ENCODE measurements at places on chromosomes 5 and 9.
A peak's percentile ranks its signal among the peaks of the same experiment; 100 is the strongest.

- DNase-seq: no peak
Observed at GRCh38 chr5:62288118-62288517, 17.9 kb upstream of the KIF2A start.

DNA sequence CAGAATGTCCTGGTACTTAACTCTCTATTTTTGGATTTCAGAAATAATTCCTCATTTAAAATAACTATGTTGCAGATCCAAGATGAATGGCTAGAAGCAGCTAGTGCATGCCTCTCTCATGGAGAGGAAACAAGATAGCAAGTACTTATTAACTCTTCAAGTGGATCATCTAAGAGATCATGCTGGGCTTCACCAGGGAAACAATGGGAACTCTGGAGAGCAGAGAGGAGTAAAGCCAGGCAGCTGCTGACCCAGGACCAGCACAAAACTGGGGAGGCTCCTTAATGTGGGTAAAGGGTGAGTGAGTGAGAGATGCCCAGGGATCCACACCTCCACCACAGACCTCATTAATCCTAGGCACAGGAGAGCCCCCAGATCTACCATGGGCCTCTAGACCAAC is 897.8 kb upstream of the ACO1 start:
- no peak for DNase-seq

DNA sequence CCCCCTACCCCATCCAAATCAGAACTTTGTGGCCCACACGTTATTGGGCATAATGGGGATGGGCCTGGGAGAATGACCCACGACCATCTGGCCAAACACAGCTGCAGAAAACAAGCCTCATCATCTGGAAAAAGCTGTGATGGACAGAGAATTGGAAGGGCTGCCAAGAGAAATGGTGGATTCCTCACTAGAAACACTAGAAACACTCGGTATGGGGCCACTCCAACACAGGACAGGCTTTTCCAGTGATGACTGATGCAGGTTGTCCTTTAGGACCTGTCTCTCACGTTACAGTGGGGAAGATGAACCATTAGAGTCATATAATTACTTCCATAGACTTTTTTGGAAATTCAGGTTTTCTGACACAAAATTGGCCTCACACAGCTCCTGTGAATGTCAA is 172.4 kb upstream of the TARS1 start:
- DNase-seq: no peak

DNA sequence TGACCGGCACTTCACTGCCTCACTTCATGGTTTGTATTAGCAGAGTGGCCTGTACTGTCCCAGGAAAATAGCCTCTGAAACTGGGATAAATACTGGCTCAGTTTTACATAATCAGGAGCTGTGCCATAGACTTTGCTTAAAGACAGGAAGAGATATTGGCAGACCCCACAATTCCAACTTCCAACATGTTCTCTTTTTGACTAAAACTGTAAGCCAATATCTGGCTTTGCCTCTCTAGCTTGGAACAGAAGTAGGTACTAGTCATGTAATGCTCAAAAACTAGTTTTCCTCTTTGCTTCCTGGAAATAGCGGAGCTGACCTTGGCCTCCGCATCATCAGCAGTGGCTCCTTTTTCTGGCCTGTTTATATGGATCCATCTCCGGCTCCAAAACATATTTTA is 276.9 kb downstream of the CDH9 start:
- no peak for DNase-seq

GRCh38 chr9:130189840-130190239 is 17.6 kb downstream of the NCS1 start:
- DNase-seq: no peak

DNA sequence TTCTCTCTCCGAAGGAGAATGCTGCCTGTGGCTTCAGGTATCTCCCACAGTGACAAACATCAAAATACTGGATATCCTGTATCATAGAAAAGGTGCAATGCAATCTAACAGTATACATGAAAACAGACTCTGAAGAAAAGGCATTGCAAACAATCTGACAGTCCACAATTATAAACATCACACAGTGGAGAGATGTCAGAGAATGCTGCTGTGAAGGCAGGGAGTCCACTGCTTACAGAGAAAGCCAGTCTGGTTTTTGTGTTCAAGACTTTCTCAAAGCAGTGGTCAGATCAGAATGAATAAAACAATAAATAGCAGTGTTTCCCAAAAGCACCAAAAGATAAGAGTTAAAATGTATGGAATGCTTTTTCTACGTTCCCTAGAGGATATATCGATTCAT is 28.7 kb downstream of the TTC23L start:
- no peak for DNase-seq

DNA sequence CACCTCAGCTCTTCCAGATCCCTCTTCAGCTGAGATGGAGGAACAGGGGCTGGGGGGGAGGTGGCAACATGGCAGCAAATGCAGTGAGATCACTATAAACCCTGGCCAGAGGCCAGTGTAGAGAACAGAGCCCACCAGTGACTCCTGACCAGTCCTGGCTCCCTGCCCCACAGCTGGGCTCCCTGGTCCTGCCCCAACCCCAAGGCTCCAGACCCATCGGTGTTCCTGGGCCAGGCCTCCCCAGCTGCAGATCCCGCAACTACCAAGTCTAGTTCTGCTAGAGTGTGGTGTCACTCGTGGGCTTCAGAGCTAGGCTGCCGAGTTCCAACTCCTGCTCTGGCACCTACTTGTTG is 16.8 kb downstream of the AKNA start:
- DNase-seq: no peak

DNA sequence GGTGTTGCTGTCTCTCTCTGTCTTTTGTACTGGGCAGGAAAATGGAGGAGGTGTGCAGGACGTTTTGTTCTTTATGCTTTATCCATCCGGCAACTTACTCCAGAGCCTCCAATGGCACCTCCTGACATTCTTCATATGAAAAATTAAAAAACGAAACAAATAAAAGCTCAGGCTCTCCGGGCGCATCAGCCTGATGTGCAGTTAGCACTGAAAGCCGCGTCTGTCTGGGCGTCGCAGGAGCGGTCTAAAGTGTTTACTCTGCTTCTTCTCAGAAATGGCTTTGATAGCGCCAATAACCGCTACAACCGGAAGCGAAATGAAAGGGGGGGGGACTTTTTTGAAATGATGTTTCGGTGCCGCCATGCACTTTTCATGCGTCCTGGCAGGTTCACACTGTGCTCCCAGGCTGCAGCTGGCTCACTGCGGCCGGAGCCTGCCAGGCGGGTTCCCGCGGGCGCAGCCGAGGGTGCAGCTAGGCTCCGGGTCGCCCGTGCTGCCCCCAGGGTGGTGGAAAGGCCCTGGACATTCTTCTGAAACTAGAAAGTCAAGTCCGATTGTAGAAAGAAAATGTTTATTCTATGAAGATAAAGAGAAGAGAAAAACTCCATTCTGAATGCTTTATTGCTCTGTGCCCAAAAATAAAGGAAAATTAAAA is 407.7 kb upstream of the IRX1 start:
- no peak for DNase-seq

DNA sequence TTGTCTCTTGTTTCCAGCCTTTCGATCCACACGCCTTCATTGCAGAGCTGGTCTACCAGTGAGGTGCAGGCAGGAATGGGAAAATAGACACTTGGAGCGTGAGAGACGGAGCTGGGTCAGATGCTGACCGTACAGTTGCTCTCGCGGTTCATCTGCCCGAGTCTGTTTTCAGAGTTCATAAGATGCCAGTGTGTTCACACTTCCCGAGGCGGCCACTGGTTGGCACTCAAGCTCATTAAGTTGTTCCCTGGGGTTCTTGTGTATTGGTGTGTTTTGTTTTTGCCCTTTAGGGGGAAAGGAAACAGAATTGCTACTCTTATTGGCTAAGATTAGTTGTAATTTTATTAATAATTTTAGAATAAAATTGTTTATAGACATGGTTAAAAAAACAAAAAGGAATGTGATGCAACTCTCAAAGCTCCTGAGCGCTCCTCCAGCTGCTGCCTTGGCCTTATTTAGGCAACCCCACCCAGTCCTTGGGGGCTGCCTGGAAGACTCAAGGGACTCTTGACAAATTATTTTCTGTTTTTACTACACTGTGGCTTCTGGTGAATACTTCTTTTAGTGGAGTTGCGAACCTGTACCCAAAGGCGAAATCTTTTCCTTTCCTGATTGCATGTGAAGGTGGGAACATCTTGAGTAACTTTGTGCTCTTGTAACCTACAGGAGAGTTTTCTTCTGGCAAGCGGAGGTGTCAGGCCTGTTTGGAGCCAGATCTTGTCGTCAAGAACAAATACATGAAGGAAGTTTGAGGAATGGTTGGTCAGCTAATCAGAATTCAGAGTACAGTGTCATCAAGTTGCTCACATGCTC is 146.1 kb downstream of the MAST4 start:
- DNase-seq: no peak

GRCh38 chr9:79155308-79155707 is 416.5 kb upstream of the TLE4 start:
- no peak for DNase-seq

DNA sequence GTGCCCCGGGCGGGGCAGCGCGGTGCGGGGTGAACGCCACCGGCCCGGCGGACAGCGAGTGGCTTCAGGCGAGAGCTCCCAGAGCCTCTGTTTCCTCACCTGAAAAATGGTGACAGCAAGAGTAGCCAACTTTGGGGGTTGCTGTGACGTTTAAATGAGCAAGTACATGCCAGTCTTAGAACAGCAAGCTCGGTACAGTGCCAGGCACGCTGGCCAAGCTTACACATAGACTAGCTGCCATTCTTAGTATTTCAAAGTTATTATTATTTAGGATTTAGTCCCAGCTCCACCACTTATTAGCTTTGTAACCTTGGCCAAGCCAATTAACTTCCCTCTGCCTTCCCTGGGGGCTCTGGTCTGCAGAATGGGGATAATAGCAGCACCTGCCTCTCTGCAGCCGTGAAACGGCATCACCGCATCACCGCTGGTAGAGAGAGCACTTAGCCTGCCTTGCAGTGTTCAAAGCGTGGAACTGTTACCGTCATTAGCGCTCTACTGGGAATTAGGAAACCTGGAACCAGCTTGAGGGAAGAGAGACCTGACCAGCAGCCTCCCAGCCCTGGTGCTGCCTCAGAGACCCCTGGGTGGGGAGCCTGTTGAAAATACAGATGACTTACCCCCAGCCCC is at the start of gene C9orf50:
Gene C9orf50, minus strand, starts transcription at position 433 of the 627 bp plus-strand sequence. CDS start 527 bp downstream, outside the sequence.
- no peak for DNase-seq

DNA sequence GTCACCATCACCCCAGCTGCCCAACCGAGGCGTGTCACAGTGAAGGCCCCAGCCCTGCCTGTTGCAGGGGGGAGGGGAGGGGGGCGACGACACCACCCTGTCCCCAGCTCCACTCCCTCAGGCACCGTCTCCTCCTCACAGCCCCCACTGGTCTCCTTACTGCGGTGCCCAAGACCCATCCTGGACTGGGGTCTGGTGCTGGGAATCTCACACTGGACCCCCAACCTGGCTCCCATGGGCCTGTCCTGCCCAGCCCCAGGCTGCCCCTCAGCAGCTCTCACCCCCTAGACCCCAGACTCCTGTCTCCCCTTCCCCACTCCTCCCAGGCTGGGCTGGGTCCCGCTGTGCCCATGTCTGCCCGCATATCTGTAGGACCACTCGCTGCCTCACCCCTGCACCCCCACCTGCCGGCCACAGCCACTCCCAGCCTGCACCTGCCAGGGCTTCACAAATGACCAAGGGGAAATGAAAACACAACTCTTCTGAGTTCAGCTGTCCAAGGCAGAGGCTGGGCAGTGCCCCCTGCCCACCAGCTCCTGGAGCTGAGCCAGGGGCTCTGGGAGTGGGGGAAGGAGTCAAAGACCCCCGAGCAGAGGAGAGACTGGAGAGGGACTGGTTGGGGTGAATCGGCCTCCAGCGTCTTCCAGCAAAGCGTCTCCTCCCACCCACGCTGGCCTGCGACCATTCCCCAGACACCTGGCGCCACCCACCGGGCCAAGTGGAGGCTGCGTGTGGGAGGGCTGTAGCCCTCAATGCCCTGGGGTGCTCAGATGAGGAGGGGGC is 32.6 kb upstream of the EGFL7 start:
- DNase-seq: peak; percentile 51

DNA sequence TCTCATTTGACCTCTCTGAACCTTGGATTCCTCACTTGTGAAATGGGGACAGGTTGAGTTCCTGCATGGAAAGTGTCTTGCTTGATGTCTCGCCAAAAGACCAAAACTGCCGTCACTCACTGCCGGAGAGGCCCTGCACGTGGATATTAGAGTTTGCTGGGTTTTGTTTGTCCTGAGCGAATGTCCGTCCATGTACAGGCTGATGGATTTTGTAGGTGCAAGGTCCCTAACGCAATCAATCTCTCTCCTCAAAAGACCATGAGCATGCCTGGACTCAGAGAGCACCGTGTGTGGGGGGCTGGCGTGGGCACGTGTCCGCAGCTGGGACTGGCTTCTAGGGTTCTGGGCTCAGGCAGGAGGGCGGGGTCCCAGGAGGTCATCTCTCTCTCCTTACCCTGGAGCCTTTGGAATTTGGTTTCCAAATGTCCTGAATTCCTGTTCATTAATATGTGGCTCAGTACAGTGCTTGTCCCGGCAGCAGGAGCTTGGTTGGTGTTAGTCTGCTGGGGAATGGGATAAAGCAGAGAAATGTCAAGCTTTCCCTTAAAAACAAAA is 146.0 kb upstream of the IER5L start:
- no peak for DNase-seq

DNA sequence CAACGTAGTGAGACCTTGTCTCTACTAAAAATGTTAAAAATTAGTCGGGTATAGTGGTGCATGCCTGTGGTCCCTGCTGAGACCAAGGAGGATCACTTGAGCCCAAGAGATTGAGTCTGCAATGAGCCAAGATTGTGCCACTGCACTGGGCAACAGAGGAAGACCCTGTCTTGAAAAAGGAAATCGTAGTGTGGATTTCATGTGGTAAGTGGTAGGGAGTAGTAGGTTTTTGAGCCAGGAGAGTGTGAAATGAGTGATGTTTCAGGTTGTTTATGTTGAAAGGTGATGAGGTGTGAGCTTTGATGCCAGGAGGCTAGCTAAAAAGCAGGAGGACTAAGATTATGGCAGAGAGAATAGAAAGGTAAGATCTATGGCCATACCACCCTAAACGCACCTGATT is 5.9 kb downstream of the MATR3 start:
- DNase-seq: no peak

GRCh38 chr9:20538956-20539355 is 83.3 kb downstream of the MLLT3 start:
- peak; percentile 5 for DNase-seq

DNA sequence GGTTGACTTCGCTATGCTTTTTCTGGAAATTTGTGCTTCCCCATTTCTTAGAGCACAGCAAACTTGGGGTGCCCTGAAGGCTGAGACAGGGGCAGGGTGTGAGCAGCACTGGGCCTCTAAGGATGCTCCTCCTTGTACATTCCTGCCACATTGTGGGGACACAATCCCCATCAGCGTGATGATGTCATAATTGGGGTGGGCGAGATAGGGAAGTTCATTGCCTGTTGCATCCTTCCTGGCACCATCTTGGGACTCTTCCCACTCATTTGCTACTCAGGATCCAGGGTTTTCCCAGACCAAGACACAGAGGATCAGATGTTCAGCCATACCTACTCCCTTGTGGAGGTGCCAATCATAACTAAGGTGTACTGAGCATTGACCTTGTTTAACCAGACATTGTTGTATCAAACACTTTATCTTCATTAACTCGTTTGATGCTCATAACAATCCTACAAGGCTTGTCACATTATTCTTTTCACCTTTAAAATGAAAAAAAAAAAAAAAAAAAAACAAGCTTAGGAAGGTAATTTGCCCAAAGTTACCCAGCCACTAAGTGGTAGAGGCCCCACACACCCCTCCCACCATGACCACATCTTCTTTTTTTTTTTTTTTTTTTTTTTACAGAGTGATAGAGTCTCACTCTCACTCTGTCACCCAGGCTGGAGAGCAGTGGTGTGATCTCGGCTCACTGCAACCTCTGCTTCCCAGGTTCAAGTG is 87.6 kb downstream of the UGCG start:
- DNase-seq: peak; percentile 84

GRCh38 chr9:70060883-70061507 is 17.3 kb downstream of the MAMDC2 start:
- DNase-seq: peak; percentile 42
